Spinal cord (tissue), 10 donors: ENCODE measurements at places on chromosomes 1 and 21. TPM values are rescaled to one million over a fixed set of nuclear protein-coding genes. Genes with fewer than 3 reads are reported as not detected.

- DNase-seq, result no peak
Measured at GRCh38 chr1:204471687-204472086, 22.9 kb downstream of the PIK3C2B start.

Gene PLEKHG5
- 32.9 TPM for polyA plus RNA-seq

Gene ASTN1
- polyA plus RNA-seq, result 127 TPM

- DNase-seq, result no peak
Measured at GRCh38 chr1:58649555-58649954, 50.3 kb downstream of the MYSM1 start.

Gene RNU1-3
- polyA plus RNA-seq, result 1.2 TPM

DNA sequence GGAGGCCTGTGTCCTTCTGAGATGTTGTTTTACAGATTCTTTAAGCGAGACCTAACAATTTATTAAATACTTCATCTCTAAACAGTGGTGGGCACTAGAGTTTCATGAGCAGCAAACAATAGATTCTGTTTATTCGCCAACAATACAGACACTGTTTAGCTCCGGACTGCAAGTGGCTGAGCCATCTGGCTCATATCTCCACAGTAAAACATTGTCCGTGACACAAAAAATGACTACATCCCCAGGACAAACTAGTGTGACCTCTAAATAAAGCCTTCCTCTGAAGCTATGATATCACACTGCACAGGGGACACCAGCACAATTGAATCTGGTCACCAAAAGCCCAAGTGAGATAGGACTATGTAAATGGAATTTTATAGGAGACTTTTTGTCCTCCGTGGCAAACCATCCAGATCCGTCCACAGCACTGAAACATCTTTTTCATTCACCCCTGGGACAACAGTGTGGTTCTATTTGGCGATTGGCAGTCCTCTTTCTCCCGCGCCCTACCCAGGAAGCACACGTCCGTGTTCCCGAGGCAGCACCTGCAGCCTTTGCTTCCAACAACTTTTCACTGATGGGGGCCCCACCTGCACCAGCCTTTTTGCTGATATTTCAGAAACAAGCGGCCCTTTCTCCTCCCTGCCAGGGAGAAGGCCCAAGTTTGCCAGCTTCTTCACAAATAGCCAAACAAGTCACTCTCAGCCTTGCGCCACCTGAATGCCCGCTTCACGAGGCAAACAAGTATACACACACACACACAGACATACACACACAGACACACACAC lies 47.4 kb downstream of the OLIG1 start:
- peak; percentile 39 for DNase-seq

- DNase-seq, result no peak
Measured at GRCh38 chr1:47990286-47990685, 6.9 kb downstream of the TRABD2B start.

GRCh38 chr1:185244015-185244747 lies 72.9 kb downstream of the IVNS1ABP start:
- no peak for DNase-seq

Gene HMGCS2
- 0.63 TPM for polyA plus RNA-seq

DNA sequence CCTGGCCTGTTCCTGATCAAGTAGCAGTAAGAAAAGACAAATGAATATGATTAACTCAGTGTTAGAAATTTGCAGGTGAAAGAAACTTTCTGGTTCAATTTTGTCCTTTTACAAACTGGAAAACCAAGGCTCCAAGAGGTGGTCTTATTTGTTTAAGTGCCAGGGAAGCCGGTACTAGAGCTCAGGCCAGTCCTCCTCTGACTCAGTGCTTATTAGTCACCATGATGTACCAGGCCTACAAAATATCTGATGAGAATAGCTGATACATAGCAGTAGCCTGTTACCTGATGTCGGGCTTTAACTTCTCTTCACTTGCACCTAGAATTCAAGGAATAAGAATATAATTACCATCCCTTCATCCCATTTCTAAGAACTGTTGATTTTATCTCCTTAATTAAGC lies 394.8 kb downstream of the LMX1A start:
- DNase-seq, result no peak

Gene HES2
- 0.38 TPM for polyA plus RNA-seq

Gene GBP6
- 0.23 TPM for polyA plus RNA-seq

DNA sequence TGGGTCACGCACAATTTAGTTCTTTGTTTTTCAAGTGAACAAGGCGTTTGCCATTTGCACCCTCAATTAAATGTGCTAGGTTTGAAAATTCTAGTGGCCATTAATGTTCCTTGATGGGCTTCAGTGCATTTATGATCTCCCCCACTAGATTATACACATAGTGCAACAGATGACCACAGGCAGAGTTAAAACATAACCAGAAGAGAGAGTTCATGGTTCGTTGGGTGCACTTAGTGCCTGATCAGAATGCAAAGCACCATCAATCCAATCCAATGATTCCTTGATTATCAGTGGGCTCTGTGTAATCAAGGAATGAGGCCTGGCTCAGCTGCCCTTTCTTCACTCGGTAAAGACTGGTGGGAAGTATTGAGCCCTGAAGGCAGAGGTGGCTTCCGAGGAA lies 334.5 kb downstream of the PRDM2 start:
- no peak for DNase-seq

Gene PHF13
- polyA plus RNA-seq, result 22.7 TPM

Gene PTPN7
- polyA plus RNA-seq, result 0.98 TPM

Gene PRKAA2
- polyA plus RNA-seq, result 9.6 TPM

DNA sequence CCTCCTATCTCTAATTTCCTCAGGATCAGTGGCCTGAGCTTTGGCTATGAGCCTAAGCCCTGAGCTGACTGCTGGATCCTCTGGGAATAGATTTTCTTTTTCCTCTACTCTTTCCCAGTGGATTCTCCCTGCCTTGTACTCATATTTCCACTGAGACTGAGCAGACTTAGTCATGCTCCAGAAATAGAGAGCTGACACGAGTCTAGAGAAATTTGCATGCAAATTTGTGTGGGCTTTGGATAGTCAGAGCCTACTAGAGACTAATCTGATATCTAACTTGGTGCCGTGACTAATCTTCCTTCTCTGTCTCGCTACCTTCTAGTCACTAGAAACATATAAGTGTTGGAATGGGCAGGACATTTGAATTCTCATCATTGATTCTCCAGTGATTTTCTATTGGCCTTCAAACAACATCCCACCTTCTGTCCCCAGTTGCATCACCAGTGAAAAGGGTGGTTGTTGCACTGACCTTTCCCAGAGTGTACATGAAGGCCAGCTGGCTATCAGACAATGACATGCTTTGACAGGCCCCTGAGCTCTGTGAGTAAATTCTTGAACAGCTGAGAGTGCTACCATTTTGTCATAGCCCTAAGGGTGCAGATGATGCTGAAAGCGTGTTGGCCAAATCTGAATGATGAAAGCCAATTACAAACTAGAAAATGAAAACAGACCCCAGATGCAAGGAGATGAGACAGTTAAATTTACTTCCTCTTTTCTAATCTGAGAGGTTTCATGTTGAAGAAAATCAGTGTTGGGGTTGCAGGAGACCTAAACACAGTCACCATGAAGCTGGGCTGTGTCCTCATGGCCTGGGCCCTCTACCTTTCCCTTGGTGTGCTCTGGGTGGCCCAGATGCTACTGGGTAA lies at the start of gene FCRLA:
Gene FCRLA, plus strand, starts transcription at position 748 of the 866 bp plus-strand sequence. Its CDS starts 36 bp downstream, at position 784.
- no peak for DNase-seq

DNA sequence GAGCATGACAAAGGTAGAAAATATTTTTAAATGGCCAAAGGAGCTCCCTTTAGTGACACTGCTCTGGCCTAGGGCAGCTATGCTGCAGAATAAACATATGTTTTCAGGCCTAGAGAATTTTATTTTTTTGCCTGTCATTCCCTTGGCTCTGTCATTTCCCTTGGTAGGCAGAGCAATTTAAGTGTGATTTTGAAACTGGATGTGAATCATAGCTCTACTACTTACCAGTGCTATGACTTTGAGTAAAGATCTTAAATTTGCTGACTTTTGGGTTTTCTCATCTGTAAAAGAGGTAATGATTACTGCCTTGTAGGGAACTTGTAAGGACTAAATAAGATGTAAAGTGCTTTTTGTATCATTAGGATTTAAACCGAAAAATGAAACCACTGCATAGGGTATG lies 189.0 kb upstream of the ZRANB2 start:
- no peak for DNase-seq

DNA sequence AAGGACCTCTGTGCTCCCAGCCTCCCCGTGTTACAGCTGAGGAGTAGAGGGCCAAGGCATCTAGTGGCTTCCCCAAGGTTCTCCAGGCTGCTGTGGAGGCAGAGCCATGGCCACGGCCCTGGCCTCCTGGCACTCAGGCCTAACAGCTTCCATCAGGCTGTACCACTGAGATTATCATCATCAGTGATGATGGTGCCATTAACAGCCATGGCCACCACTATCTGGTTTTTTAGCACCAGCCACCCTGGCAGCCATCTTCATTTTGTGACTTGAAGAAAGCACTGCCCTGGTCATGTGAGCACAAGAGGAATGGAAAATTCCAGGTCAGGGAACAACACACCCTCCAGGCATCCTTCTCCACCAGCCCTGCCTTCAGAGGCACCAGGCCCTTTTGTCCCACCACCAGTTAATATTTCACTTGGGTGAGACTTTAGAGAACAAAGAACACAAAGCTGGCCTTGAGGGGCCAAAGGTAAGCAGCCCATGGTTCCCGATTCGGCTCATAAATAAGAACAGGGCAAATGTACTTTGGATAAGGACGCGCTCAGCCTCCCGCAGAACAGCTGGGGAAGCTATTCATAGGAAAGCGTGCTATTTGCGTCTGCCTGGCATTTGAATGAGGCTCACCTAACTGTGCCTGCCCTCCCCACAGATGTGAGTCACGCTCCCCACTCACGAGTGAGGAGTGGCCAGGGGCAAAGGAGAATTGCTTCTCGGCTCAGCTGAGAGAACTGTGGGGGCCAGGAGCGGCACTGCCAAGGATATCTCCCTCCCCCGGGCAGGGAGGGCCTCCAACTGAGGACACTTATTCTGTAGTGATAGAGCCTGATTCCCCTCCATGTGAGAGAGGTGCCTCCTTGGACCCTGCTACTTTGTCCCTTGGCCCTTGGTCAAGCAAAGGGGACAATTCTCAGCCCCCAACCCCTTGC lies 95.6 kb downstream of the CD58 start:
- no peak for DNase-seq

- no peak for DNase-seq
Measured at GRCh38 chr1:214260561-214261205, 20.3 kb upstream of the SMYD2 start.

- DNase-seq, result no peak
Measured at GRCh38 chr1:30668546-30669327, 54.6 kb downstream of the MATN1 start.

Gene CAMK1G
- polyA plus RNA-seq, result 10.7 TPM

Gene CFHR5
- polyA plus RNA-seq, result 0.87 TPM

Gene ERRFI1
- polyA plus RNA-seq, result 110 TPM

DNA sequence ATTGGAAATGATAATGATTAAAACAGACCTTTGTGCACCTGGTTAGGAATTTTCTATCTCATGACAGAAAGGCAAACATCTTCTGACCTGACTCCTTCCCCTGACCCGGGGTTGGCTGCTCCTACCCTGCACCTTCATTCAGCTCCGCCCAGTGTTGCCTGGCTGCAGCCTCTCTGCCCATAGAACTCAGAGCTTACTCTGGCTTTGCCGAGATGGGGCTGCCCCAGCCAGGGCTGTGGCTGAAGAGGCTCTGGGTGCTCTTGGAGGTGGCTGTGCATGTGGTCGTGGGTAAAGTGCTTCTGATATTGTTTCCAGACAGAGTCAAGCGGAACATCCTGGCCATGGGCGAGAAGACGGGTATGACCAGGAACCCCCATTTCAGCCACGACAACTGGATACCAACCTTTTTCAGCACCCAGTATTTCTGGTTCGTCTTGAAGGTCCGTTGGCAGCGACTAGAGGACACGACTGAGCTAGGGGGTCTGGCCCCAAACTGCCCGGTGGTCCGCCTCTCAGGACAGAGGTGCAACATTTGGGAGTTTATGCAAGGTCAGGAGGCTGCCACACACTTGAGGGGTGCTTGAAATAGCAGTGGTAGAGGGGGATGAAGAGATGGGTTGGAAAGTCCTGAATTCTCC lies at the start of gene DIO1:
Gene DIO1, plus strand, starts transcription at position 189 of the 638 bp plus-strand sequence. Its CDS starts 24 bp downstream, at position 213.
- DNase-seq, result no peak

Gene RNU1-4
- 1.2 TPM for polyA plus RNA-seq

GRCh38 chr1:192654591-192655251 lies 18.8 kb downstream of the RGS13 start:
- DNase-seq, result no peak

Gene AK4
- polyA plus RNA-seq, result 36.2 TPM

Gene AQP10
- not detected for polyA plus RNA-seq

Gene SLAMF7
- not detected for polyA plus RNA-seq

GRCh38 chr1:232221802-232222499 lies 408.0 kb downstream of the SIPA1L2 start:
- DNase-seq, result no peak

- DNase-seq, result no peak
Measured at GRCh38 chr1:225469051-225469450, 41.2 kb upstream of the LBR start.

Gene LCE1D
- polyA plus RNA-seq, result not detected

- no peak for DNase-seq
Measured at GRCh38 chr1:183450093-183450492, 22.2 kb upstream of the SMG7 start.

DNA sequence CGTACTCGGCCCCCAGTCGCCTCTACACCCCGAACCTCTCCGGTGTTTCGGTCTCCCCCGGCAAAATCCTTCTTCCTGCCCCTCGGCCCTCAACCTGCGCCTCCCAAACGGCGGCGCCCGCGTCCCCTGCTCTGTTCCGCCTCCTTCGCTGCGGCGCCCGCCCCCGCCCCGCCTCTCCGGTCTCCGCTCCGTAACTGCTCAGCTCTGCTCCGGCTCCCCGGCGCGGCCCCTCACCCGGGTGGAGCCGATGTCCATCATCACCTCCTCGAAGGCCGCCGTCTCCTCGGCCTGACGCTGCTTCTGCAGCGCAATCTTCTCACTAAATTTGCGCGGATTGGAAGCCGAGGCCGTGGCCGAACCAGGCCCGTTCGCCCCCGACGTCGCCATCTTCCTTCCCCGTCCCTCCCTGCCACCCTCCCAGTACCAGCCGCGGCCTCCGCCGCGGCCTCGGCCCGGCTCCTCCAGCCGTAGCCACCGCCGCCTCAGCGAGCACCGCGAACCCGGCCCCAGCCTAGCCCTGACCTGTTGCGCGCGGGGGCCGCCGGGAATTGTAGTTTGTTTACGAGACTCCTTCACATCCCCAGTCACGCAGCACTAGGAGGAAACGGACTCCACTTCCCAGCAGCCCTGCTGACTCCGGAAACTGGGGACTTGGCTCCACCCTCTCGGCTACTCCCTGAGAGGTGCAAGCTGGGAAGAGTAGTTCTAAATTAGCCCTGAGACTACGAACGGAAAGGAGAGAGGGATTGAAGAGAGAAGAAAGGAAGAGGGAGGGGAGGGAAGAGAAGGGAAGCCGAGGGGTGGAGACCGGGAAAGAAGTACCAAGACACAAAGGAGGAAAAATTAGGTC lies at the start of gene CRTC2:
Gene CRTC2, minus strand, starts transcription at position 502 of the 850 bp plus-strand sequence. Its CDS starts 115 bp downstream, at position 387.
- peak; percentile 89 for DNase-seq

Gene C1orf87
- 1.3 TPM for polyA plus RNA-seq

Gene CD160
- polyA plus RNA-seq, result 3.9 TPM
